ENCODE measurements at places on chromosomes 1 and 21.

DNA sequence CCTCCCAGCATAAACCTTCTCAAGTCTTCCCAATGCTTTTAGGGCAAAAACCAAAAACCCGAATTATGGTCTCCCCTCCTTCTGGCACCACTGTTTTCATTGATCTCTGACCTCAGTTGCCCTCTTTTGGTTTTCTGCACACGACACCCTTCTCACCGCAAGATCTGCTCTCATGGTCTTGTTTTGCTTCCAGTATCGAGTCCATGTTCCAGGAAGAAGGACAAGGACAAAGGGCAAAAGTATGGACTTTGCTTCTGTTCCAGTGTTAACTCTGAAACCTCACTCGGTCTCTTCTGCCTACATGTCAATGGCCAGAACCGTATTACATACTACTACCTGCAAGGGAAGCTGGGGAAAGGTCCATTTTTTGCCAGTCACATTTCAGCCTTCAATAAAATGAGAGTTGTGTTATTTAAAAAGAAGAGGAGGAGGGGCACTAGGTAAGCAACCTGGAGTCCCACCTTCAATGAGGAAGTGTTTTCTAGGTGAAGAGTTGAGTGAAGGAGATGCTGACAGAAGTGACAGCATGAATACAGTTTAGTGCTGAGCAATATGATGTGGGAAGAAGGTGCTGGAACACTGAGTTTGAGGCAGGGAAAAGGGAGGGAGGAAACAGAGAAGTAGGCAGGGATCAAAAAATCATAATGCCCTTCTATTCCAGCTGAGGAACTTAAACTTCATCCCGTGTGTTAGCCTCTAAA lies 183.4 kb downstream of the FGGY start:
- no peak for DNase-seq

DNA sequence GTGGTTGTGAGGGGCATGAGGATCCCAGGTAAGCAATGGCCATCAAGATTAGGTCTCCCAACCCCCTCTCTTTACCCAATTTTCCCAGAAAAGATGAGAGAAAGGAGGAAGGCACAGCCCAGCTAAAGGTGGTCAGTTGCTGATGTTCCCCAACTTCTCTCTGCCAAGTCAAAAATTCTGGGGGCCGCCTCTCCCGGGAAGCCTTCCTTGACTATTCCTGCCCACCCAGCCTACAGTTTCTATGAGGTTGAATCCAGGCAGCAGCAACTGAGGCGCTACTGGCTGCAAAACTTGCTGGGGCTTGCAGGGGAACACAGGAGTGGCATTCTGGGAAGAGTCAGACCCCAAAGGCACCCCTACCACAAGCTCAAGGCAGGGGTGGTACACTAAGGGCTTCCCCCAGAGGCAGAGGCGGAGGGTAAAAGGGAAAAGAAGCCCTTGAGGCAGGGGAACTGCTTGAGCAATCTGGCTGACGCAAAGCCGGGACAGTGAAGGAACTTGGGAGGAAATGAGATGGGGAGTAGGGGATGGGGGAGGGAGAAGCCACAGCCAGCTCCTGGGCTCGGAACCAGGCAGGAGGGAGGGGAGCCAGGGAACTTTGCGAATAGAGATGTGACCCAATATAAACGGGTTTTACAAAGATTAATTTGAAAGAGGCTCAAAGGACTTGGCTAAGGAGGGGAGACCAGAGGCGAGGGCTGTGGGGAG lies 31.2 kb downstream of the SDC3 start:
- no peak for DNase-seq

GRCh38 chr1:166907051-166907450 lies 31.0 kb upstream of the TADA1 start:
- no peak for DNase-seq

DNA sequence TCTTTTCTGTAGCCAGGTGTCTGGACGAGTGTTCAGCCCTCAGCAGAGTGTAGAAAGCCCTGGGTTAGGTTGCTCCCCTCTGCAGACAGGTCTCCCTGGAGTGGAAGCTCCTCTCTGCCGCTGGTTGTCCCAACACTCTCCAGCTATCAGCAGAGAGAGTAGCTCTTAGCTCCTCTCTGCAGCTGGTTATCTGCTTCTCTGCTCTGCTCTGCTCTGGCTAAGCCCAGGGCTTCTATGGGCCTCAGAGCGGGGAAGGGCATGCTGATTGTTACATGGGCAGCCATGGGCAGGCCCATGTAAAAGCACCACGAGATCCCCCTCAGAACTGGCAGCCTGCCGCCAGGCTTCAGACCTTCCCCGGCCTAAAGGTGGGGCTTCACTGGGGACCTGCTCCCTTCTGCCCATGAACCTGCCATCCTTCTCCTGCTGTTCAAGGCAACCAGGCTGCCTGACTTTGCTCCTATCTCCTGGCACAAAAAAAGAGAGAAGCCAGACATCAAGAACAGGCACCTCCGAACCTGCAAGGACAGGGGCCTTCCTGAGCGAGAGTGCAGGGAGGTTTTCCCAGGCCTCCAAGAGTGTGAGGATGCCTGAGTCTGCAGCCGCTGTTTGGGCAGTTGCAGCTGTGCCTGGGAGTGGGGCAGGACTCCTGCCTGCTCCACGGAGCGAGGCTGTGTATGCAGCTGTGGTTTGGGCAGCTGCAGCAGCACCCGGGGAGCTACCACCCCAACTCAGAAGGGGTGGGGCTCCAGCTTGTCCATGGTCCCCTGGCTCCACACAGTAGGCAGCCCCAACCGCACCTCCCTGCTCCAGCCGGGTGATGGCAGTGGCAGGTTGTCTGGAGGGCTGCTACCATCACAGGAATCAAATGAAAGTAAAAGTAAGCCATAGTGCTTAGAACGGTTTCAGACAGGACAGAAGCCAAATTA lies 973.7 kb downstream of the LTN1 start:
- no peak for DNase-seq

GRCh38 chr1:81880781-81881180 lies 80.0 kb downstream of the ADGRL2 start:
- DNase-seq: no peak

GRCh38 chr21:43315244-43316137 lies 111.4 kb downstream of the SIK1 start:
- no peak for DNase-seq

DNA sequence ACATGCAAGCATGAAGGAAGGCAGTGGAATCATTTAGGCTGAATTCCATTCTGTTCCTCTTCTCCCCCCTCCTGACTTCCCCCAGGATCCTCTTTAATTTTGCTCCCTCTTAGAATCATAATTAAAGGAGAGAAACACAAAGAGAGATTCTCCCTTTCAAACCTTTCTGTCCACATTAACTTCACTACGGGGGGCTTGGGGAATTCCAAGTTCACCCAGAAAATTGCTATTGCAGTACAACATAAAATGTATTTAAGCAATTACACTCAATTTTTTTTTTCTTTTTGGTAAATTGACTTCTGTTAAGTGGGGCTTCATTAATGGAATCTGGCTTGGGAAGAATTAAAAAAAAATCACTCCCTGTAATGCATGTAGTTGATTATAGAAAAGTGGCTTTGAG lies 13.4 kb upstream of the HMGB4 start:
- DNase-seq: no peak

- DNase-seq: no peak
These were observed 27.1 kb downstream of the NEK2 start for GRCh38 chr1:211648336-211648735.

- DNase-seq: peak; percentile 13
These were observed 214.7 kb upstream of the EDN2 start for GRCh38 chr1:41698916-41699860.

- no peak for DNase-seq
These were observed 28.2 kb downstream of the RNF220 start for GRCh38 chr1:44433209-44433608.

- DNase-seq: no peak
These were observed 70.6 kb downstream of the LAMC1 start for GRCh38 chr1:183093786-183094298.

GRCh38 chr1:225748529-225748928 lies 29.1 kb upstream of the SRP9 start:
- DNase-seq: no peak

DNA sequence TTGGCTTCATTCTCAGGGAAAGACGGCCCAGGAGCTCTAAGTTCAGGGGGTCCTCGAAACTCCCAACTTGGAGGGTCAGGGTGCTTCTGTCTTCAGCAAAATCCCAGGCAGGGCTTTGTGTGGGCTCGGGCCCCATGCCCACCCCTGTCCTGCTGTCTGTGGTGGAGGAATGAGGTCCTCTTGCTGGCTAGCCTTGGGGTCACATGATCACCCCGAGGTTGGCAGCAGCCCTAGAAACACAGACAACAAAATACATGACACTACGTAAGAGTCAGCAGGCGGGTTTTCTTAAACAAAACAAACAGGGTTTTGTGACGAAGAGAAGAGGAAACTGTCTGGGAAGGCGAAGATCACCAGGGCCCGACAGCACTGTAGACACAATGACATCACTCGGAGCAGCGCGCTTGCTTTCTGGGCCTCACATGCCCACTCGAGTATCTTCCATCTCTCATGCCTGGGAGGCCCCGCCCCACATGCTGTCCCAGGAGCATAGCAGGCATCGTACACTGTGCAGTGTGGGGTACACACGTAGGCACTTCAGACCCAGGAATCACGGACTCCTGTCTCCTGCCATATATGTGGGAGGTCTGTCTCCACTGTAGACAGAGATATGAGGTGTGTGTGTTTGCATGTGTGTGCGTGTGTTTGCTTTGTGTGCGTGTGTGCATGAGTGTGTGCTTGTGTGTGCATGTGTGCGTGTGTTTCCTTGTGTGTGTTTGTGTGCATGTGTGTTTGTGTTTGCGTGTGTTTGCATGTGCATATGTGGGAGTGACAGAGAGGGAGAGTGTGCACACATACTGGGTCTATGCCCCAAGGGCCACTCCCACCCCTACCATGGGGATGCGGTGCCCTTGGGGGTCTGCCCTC lies 94.7 kb downstream of the SIK1 start:
- DNase-seq: no peak

- DNase-seq: no peak
These were observed 109.5 kb upstream of the ADAR start for GRCh38 chr1:154717528-154717924.

- no peak for DNase-seq
These were observed 283.1 kb downstream of the LMX1A start for GRCh38 chr1:165073185-165074007.

GRCh38 chr21:45853703-45854342 lies 127.7 kb upstream of the COL6A1 start:
- no peak for DNase-seq

DNA sequence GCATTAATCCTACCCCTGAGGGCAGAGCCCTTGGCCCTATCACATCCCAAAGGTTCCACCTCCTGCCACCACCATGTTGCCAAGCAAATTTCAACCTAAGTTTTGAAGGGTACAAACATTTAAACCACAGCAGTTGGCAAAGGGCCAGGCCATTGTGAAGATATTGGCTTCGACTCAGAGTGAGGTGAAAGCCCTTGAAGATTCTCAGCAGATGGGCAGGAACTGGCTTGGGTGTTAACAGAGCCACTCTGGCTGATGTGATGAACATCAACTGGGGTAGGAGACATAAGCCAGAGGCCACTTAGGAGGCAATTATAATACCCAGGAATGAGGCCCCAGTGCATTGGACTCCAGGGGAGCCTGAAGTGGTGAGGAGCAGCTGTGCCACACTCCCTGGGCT lies 207.7 kb upstream of the KAZN start:
- DNase-seq: no peak

- DNase-seq: no peak
These were observed 312.8 kb downstream of the CAMTA1 start for GRCh38 chr1:7097938-7098592.

DNA sequence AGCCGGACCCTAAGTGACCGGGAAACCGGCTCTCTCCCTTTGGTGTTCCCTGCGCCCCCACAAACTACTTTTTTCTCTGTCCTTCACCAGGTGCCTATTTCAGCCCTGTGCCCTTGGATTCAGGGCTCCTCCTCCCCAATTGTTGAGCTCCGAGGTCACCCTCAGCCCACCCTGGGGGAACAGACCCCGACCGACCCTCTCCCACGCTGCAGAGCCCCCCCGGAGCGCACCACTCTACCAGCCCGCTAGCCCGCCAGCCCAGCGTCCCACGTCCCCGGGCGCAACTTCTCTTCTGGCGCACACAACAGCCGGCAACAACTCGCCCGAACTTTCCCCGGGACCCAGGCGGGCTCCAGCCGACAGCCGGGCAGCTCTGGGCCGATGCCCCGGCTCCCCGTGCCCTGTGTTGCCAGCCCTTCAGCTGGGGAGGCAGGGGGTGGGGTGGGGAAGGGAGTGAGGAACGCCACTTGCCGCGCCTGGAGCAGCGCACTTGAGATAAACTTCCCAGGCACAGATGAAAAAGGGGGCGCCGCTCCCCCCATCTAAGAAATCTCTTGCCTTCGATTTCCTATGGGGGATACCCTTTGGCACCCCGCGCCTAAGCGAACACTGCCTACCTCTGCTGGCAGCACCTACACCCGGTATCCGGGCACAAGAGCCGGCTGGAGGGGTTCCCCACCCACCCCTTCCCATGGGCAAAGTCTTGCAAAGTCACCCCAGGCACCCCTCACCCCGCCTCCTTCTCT lies 997 bp downstream of the CASZ1 start:
- no peak for DNase-seq

DNA sequence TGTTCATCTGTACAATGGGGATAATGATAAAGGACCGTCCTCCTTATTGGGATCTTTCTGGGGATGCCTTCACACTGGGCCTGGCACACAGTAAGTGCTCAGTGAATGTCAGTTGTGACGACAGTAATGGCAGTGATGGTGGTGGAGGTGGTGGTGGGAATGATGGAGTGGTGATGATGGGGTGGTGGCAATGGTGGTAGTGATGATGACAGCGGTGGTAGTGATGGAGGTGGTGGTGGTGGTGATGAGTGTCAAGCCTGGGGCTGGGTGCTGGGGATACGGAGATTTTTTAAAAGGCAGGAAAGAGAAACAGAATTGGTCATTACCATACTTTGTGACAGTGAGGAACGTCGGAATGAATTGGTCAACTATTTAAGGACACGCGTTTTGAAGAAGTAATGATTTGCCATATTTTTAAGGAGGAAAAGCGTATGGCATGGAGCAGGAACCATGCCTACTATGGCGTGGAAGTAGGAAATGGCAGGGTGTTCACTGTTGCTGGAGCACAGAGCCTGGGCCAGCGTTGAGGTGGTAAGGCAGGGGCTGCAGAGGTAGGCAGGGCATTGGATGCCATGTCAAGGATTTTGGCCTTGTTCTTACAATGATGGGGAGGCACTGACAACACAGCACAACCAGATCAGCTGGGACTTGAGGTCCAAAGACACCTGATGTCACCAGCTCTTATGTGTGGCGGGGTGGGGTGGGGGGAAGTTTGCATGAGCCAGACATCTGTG lies 128.7 kb downstream of the ACTL8 start:
- no peak for DNase-seq

- no peak for DNase-seq
These were observed 109.9 kb downstream of the IGSF21 start for GRCh38 chr1:18217398-18218043.

Measured in stimulated activated CD8-positive, alpha-beta memory T cell treated with anti-CD3 and anti-CD28 coated beads, Interleukin-2, amount 100 ng/mL, for 48 hours (primary cell).